ENCODE measurements at places on chromosomes 16 and 17.

- DNase-seq = no peak
These were observed 22.1 kb downstream of the IRF8 start for GRCh38 chr16:85921026-85921425.

DNA sequence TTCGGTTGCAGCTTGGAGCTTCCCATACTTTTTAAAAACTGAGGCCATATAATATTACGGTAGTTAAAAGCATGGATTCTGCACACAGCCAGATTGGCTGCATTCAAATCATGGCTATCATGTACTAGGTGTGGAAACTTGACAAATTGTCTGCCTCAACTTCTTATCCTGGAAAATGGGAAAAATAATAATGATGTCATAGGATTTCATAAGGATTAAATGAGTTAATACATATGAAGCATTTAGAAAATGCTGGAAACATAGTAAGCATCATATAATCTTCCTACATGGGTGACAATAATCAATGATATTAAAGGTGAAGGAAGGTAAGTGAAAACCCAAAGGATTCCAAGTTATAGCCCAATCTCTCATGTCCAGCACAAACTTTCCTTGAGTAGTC lies 588.5 kb upstream of the HSBP1 start:
- no peak for DNase-seq

GRCh38 chr17:7775051-7775450 lies 57.5 kb downstream of the DNAH2 start:
- DNase-seq = no peak

DNA sequence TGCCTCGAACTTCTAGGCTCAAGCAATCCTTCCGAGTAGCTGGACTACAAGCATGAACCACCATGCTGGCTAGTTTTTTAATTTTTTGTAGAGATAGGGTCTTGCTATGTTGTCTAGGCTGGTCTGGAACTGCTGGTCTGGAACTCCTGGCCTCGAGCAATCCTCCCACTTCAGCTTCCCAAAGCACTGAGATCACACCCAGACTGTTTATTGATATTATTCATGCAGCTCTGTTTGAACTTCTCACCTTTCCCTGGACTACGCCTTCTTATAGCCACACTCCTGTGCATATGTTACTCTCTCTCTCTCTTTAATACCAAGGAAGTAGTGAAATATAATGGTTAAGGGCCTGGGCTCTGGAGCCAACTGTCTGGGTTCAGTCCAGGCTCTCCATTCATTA lies 4.6 kb downstream of the COG7 start:
- no peak for DNase-seq

GRCh38 chr16:50594308-50595260 lies 46.4 kb downstream of the NKD1 start:
- no peak for DNase-seq
